ENCODE measurements at places on chromosomes 3 and 15. TPM values are rescaled to one million over a fixed set of nuclear protein-coding genes. Genes with fewer than 3 reads are reported as not detected.
A peak's percentile ranks its signal among the peaks of the same experiment; 100 is the strongest.

DNA sequence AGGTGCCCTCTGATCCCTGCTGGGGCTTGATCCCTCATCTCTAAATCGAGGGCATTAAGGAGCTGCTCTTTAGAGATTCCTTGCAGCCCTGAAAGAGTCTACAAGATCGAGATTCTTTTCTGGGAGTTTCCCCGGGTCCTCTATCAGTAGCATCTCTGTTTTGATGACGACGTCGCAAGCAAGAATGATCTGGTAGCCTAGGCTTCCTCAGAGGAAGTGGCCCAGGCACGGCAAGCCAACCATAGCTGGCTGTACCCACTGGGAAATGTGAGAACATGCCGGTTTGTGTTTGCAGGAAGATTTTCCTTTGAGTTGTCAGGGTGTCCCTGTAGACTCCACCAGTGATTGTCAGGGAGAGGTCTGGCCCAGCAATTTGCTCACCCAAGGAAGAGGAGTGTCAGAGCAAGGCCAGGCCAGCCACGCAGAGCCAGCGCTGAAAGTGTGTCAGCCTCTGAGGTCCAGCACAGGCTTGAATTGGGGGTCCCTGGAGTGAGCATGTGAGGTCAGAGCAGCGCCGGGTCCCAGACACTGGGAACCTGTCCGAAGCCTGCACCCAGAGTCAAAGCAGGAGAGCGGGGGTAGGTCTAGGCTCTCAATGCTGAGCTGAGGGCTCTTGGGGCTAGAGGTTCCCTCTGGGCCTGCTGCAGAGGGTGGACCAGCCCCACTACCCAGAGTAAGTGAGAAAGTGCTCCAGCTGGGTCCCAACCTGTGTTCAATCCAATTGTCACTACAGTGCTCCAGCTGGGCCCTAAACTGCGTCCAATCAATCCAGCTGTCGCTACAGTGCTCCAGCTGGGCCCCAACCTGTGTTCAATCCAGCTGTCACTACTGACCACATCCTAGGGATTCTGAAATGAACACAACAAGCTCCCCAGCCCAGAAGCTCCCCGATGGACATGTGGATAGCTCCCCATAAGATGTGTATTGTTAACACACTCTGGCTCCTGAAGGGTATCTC lies 95.7 kb downstream of the CHDH start:
- no peak for DNase-seq

- no peak for DNase-seq
Measured at GRCh38 chr3:38281895-38282686, at the start of gene SLC22A14. TSS of gene SLC22A14 (plus strand) at chr3:38282294. CDS start at chr3:38306027, 23,733 bp downstream.

- no peak for DNase-seq
Measured at GRCh38 chr3:21551019-21551418, 200.0 kb downstream of the ZNF385D start.

DNA sequence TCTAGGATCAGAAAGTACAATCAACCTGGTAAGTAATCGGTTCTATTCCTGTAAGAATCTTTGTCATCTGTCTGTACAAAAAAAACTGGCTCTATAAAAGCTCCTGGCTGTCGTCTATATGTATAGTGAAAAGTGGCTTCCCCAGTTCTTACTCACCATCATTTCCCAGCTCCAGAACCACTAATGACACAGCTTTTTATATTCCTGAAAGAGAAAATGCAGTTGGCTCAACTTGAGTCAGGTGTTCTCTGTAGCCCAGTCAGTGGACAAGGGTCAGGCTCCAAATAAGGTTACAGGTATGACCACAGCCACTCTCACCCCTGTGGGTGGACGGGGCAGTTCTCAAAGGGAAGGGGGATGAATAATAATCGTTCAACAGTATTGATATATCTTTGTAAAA lies 85.1 kb downstream of the AP4E1 start:
- DNase-seq, result no peak

- no peak for DNase-seq
Measured at GRCh38 chr3:16936233-16936632, 51.5 kb downstream of the PLCL2 start.

DNA sequence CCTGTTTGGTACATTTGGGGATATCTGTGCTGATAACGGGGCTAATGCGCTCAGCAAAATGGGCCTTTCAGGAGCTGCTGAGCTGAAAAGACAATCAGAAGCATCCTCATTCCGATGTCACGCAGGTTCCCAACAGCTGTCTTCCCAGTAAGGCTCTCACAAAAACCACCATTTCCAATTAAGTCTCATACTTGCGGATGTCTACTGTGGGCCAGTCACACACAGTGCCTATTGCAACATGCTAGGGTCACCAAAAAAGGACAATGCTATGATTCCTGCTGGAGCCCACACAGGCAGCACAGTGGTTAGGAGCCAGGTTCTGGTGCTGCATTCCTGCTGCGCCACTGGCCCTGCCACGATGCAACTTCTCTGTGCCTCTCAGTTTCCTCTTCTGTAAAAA lies 16.4 kb upstream of the LDHAL6B start:
- no peak for DNase-seq

- no peak for DNase-seq
Measured at GRCh38 chr3:195892105-195893043, 16.0 kb downstream of the TNK2 start.

GRCh38 chr3:186280737-186281136 lies 81.3 kb downstream of the DGKG start:
- no peak for DNase-seq

GRCh38 chr3:31704591-31705179 lies 172.0 kb downstream of the STT3B start:
- peak; percentile 65 for DNase-seq

- DNase-seq, result no peak
Measured at GRCh38 chr3:160427832-160428424, 21.7 kb downstream of the TRIM59 start.

Gene TM4SF18
- polyA plus RNA-seq, result not detected

Gene GNAT1
- polyA plus RNA-seq, result not detected

Gene PLSCR5
- polyA plus RNA-seq, result not detected

Gene ANKRD63
- not detected for polyA plus RNA-seq

Gene WNT7A
- polyA plus RNA-seq, result not detected

- no peak for DNase-seq
Measured at GRCh38 chr3:16653712-16654111, 48.5 kb upstream of the DAZL start.

Gene FSIP1
- 0.43 TPM for polyA plus RNA-seq

GRCh38 chr3:95759614-95760301 lies 1054.6 kb upstream of the EPHA6 start:
- no peak for DNase-seq

- no peak for DNase-seq
Measured at GRCh38 chr3:39133822-39134221, 19.6 kb downstream of the CSRNP1 start.

DNA sequence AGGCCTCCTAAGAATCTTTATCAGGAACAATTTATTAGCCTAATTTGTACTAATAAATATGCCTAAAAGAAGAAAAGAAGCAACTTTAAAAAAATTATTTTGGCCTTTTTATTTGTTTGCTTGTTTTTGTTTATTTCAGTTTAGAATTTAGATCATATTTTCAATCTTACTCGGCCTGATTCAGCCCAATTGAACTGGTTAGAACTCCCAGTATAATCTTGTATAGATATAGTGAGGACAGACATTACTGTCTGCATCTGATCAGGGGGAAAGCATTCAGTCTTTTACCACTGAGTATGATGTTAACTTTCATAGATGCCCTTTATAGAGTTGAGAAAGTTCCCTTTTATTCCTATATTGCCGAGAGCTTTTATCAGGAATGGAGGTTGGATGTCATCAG lies 56.0 kb upstream of the CSTA start:
- DNase-seq, result no peak

Gene ZCWPW2
- polyA plus RNA-seq, result 0.76 TPM

DNA sequence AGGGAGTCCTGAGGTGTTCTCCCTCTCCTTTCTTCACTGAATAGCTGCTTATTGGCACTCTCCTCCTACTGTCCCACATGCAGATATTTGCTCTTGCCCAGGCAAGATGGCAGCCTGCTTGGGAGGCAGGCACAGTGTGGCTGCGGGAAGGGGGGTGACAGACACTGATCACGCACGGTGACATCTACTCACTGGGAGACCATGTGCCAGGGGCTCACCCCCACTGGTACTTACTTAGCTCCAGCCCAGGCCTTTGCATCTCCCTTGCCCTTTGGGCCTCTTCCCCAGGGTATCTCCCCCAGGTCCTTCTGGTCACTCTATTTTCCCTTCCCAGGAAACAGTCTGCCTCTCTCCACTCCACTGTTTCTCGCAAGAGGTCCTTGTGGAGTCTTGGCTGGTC lies 6.4 kb downstream of the PLA2G4E start:
- DNase-seq, result no peak

Gene TUSC7
- polyA plus RNA-seq, result not detected

DNA sequence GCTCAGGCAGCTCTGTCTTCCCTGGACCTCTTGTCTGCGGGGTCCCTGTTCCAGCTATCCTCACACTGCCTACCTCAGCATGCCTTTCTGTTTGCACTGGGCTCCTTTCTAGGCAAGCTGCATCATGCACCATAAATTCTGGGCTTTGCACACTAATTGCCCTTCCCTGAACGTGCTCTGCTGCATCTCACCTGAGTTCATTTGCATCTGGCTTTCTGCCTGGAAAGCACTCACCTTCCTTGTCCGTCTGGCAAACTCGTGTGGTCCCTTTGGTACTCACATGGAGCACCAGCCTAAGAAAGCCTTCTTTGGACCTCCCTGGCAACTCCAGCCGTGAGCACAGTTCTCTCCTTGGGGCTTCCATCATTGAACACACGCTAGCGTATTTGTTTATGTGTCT lies 365.6 kb downstream of the SV2B start:
- DNase-seq, result no peak

DNA sequence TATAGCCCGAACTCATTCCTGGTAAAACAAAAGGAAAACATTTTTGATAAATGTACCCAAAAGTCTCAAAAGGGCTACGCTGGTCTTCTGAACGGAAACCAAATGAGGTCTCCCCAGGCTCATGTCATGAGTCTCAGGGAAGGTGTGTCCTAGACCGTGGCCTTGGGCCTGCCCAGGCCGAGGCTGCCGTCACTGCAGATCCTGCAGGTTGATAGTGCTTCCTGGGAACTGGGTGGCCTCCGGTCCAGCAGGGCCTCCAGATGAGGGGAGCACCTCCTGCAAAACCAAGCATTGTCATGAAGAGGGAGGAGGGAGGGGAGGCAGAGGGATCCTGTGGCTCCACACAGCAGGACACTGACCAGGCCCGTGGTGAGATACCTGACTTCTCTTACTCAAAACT lies 37.5 kb downstream of the ZXDC start:
- DNase-seq, result no peak

- DNase-seq, result no peak
Measured at GRCh38 chr3:148332509-148332908, 365.2 kb upstream of the AGTR1 start.

- DNase-seq, result peak; percentile 29
Measured at GRCh38 chr15:70430069-70430468, 332.4 kb upstream of the TLE3 start.

GRCh38 chr3:67976663-67977062 lies 322.3 kb upstream of the SUCLG2 start:
- no peak for DNase-seq

DNA sequence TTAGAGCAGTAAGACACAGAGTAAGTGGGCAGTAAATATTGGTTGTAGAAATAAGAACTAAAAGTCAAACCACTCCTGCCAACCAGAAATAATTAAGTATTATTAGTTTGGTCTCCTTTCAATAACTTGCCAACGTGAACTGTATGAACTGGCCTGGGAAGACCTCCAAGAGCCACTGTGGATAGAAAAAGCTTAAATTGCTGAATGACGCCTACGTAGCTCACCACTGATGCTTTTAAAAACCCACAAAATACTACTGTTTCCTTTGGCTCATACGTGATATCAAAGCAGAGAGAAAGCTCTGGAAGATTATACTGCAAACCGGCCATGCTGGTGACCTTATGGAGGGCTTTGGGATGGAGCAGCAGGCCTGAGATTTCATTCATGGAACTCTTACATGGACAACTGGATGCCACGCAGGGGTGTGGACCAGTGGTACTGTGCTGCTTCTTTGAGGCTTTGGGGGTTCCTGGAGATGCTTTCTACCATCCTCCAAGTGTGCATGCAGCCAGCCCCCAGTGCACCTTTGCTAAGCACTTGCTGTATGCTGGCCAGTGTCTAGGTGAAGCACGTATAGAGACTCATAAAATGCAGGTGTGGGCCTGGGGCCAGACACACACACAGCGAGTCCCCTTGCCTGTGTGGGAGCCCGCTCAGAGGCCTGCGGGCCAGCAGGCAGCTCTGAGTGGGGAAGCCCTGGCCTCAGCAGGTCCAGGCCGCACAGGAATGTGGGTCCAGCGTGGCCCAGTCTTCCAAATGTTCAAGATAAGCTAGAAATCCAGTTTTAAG lies 66.8 kb downstream of the ABTB1 start:
- no peak for DNase-seq

Gene FETUB
- polyA plus RNA-seq, result not detected

GRCh38 chr15:91290553-91290952 lies 190.5 kb downstream of the SV2B start:
- DNase-seq, result no peak

DNA sequence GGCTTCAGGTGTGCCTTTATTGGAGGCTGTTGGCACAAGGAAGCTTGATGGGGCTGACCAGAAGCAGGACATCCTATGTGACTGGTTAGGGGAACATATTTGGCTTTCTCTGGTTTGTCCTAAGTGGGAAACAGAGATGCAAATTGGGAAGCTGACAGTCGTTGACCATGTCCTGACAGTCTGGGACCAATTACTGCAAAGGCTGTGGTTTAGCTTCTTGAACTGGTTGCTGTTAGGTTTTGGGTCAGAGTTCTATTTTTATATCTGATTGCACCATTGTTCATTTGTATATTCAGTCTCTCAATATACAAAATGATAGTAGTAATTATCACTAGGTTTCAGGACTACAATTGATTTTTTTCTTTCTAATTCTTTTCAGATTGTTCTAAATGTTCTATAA lies 36.8 kb downstream of the SNTN start:
- DNase-seq, result no peak

DNA sequence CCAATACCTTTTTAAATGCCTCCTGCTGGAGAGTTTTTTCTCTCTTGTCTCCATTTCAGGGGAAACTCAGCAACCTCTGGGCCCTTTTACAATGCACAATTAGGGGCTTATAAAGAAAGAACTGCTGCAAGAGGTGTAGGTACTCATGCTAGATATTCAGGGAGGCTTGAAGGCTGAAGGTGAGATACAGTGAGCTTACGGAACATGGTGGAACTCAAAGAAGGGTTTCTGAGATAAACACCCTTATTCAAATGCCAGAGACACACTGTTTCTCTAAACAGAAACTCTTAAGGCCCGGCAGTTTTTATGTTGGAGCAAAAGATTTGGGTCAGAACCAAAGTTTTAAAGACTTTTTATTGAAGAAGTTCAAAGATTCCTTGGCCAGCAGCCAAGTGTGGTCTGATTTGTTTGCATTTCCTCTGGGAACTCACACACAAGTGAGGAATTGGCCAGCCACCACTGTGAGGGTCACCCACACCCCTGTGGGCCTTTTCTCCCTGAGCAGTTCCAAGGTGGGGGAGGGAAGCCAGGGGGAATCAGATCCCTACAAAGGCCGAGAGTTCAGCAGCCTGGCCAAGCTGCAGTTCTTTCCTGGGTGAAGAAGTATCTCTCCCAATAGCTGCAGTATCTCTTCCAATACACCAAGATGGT lies 47.8 kb downstream of the TNFAIP8L3 start:
- peak; percentile 4 for DNase-seq

- DNase-seq, result peak; percentile 16
Measured at GRCh38 chr3:136984837-136985236, 27.1 kb downstream of the IL20RB start.

GRCh38 chr3:185290266-185290665 lies 36.4 kb upstream of the EHHADH start:
- no peak for DNase-seq

GRCh38 chr15:96695426-96695825 lies 364.9 kb downstream of the NR2F2 start:
- no peak for DNase-seq

- DNase-seq, result no peak
Measured at GRCh38 chr15:78212546-78213424, 21.6 kb downstream of the ACSBG1 start.

- no peak for DNase-seq
Measured at GRCh38 chr3:149435996-149436885, 38.3 kb upstream of the TM4SF4 start.

Measured in AG04450 (cell line).